ENCODE measurements at places on chromosomes 1 and 21.
A peak's percentile ranks its signal among the peaks of the same experiment; 100 is the strongest.

DNA sequence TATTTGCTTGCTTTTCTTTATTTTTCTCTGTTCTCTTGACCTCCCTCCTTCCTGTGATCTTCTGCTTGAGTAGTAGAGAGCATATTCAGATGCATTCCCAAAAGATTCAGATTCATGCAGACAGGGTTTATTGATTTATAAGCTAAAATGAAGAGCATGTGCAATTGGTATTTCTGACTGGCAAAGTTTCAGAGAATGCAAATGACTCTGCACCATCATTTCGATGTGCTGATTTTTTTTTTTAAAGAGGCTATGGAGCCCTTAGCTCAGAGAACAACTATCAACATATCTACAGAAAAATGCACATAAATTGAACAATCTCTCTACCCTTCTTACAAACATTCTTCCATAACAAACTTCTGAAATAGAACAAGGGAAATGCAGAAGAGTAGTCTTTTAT lies 312.0 kb downstream of the VAV3 start:
- DNase-seq, result no peak

DNA sequence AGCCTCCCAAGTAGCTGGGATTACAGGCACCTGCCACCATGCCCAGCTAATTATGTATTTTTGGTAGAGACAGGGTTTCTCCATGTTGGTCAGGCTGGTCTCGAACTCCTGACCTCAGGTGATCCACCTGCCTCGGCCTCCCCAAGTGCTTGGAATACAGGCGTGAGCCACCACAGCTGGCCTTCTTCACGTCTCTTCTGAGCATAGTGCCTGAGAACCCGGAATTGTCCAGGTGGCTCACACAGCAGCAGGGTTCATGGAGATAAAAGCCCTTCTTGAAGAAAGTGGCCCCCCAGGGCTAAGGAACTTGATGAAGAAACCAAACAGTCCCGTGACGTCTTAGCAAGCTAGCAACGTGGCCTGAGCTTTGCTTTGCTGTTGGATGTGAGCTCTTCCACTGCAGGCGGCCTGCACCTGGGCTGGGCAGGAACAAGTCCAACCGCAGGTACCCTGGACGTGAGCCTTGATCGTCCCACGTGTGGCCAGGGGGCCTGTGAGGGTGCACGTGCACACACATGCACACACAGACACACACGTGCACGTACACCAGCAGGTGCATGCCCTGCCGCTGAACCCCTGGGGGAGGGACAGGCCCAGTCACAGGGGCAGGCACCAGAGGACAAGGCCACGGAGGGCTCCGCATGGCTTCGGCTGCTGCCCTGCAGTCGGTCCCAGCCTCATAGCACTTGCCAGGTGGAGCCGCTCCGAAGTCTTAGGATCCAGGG lies 23.4 kb upstream of the TRAPPC10 start:
- DNase-seq, result no peak

DNA sequence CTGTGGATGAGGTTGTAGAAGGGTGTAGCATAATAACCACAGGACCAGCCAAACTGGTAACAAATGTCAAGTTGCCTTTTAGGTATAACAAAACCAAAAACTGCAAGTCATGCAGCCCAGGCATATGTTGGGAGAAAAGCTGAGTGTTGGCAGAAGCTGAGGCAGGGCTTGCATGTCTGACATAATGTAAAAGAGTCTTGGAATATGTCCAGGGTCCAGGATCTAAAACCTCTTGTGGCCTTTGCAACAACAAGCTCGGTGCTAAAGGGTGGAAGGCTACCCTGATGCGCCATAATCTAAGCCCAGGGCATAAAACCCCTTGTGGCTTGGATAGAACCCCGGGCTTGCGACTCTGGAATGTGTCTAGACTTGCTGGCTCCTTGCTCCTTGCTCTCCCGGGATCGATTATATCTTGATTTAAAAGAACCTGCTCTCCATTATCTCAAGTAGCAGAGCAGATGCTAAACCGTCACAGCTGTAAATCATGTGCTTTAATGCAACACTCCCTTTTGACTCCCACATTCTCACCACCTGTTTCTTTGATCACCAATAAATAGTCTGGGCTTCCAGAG lies 26.5 kb upstream of the SLC35A3 start:
- DNase-seq, result peak; percentile 35

DNA sequence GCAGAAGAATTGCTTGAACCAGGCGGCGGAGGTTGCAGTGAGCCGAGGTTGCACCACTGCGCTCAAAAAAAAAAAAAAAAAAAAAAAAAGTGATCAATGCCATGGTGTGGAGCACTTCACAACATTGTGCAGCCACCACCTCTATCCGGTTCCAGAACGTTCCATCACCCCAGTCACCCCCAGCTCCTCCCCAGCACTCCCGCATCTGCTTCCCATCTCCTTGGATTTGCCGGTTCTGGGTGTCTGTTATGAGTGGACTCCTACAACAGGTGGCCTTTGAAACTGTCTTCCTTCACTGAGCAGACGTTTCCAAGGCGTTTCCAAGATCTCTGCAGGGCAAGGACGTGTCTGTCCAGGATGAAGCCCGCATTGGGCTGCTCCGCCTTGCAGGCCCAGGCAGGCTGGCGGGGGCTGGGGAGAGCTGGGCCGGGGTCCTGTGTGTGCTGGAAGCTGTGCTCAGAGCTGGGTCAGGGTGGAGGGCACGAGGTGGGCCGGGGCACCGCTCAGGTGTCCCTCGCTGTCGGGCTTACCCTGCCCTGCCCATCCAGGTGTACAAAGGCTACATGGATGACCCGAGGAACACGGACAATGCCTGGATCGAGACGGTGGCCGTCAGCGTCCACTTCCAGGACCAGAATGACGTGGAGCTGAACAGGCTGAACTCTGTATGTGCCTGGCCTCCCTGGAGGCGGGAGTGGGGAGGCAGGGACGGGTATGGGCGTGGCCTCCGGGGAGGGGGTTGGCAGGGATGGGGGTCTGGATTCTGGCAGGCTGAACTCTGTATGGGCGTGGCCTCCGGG lies 14.9 kb upstream of the LRRC3 start:
- DNase-seq, result no peak

- DNase-seq, result no peak
These were observed 10.4 kb downstream of the UBE2Q1 start for GRCh38 chr1:154548028-154548427.

DNA sequence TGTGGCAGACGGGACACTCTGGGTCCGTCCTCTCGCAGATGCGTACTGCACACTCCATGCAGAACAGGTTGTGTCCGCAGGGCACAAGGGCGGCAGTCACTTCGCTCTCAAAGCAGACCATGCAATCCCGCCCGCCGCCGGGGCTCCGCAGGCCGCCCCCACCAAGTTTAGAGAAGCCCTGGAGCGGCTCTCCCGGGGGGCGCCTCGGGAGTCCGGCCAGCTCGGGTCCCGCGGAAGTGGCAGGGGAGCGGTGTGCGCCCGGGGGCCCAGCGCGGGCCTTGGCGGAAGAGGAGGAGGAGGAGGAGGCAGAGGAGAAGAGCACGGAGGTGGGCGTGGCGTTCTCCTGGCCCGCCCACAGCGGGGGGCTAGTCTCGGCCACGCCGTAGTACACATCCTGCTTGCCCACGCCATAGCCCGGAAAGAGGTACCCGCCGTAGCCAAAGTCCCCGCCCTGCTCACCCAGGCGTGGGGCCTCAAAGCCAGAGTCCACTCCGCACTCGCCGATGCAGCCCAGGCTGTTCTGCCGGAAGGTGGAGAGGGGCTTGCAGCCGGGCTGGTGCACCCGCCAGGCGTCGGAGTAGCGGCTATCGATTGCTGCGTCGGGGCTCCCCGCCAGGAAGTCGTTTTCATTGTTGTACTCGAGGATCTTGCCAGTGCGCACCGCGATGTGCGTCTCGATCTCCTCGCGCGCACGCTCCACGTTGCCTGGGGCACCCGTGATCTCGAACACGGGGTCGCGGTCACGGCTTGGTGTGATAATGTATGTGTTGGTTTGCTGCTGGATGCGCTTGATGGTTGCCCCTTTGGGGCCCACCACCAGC lies 5.4 kb downstream of the MEX3A start:
- no peak for DNase-seq

DNA sequence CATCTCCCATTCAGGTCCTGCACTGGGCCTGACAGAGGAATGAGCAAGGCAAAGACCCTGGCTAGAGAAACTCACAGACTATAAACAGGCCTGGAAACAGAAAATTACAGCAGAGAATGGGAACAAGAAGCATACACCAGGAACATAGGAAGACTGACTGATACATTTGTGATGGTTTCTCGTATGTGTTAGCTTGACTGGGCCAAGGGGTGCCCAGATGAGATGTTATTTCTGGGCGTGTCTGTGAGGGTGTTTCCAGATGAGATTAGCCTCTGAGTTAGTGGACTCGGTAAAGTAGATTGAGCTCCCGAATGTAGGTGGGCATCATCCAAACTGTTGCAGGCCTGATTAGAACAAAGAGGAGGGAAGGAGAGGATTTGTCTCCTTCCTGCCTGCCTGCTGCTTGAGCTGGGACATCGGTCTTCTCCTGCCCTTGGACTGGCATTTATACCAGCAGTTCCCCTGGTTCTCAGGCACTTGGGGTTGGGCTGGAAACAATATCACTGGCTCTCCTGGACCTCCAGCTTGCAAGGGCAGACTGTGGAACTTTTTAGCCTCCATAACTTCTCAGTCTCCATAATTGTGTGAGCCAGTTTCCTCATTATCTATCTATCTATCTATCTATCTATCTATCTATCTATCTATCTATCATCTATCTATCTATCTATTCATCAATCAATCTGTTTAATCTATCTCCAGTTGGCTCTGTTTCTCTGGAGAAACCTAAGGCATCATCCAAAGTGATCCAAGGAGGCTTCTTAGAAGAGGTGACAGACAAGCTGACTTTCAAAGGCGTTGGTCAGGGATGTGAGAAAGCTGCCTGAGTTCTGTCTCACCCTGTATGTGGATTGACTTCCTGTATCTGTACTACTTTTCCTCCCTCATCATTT lies 9.7 kb upstream of the FOXO6 start:
- DNase-seq, result no peak

DNA sequence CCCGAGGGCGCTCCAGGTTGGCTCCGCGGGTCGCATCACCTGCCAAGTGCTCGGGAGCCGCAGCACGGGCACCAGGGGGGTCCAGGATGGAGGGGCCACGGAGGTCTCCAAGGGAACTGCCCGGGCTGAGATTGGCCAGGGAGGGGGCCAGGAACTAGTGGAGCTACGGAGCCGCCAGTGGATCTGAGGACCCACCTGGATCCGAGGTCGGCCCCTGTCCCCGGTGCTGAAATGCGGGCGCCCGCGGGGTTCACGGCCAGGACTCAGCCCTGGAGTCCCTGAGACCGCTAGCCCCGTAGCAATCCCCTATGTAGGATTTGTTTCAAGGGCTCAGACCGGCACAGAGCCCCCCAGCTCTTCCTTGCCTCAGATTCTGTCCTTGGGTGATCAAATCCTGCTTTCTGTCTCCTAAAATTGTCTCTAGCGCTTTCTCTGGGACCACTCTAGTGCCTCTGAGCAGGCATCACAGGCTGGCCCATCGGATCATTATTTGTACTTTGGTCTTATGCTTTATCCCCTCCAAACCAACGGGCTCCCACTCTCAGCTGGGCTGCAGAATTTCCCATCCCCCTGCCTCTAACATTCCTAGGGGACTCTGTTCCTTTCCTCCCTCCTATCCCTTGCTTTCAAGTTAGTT lies 27.3 kb downstream of the KIAA2013 start:
- peak; percentile 37 for DNase-seq

GRCh38 chr21:27047658-27048314 lies 80.9 kb upstream of the ADAMTS5 start:
- no peak for DNase-seq

DNA sequence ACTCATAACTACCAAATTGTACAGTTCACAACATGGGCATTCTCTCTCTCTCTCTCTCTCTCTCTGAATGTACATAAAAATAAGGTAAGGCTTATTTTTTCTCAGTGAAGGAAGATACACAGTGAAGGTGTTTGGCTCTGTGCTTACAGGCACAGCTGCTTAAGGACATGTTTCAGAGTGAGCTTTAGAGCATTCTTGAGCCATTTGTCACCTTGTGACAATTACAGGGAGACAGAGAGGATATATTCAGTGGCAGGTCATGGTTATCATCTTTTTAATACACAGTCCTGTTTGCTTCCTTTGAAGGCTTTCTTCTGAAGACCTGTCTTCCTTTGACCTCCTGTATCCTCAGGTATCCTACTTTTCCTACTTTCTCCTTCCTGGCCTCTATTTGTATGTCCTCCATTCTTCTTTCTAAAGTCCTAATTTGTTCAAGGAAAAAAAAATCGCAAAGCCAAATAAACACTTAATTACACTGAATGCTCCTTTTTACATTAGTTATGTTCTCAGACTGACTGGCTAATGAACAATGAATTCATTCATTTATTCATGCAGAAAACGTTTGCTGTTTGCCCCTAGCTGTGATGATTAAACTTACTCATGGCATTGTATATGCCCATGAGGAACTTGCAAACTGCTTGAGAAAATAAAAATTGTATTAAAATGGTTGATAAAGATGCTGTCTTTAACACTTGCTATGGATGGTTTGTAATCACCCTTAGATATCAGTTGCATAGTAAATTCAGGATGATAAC lies 33.4 kb downstream of the HSD17B7 start:
- DNase-seq, result no peak

- DNase-seq, result no peak
These were observed 173.0 kb upstream of the PALMD start for GRCh38 chr1:99472893-99473292.

- peak; percentile 14 for DNase-seq
These were observed 87.7 kb downstream of the SPATA17 start for GRCh38 chr1:217718873-217719272.

DNA sequence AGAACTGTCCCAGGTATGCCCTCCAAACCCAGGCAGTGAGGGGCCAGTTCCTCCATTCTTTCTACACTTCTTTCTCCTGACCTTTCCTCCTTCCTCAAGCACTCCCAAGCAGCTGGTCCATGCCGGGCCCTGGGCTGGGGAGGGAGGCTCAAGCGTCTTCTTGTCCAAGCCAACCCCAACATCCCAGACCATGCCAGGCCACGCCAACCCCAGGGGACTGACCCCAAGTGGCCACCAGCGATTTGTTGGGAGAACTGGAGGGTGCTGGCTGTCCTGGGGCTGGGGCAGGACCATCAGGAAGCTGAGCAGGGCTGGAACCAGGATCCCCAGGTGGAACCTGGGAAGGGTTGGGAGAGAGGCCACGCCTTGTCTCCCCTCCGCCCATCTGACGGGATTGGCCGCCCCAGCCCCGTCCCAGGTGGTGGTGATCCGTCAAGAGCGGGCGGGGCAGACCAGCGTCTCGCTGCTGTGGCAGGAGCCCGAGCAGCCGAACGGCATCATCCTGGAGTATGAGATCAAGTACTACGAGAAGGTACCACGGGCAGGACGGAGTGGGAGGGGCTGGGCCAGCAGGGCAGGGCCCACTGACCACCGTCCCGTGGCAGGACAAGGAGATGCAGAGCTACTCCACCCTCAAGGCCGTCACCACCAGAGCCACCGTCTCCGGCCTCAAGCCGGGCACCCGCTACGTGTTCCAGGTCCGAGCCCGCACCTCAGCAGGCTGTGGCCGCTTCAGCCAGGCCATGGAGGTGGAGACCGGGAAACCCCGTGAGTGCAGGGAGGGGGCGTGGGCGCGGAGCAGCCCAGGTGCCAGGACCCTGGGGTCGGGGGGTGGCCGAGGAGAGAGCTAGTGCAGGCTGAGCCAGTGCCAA lies 29.9 kb downstream of the EPHA8 start:
- no peak for DNase-seq

Measured in RPMI8226 (cell line).